ENCODE measurements at places on chromosomes 7 and 10. TPM values are rescaled to one million over a fixed set of nuclear protein-coding genes. Genes with fewer than 3 reads are reported as not detected.

NKX1-2 gene
- total RNA-seq: 5.5 TPM

CRPPA gene
- total RNA-seq: 0.35 TPM

CLEC2L gene
- total RNA-seq: not detected

OR2A42 gene
- total RNA-seq: not detected

CCDC172 gene
- total RNA-seq: not detected
